Activated CD8-positive, alpha-beta memory T cell treated with anti-CD3 and anti-CD28 coated beads, Interleukin-2, amount 50 U/mL, for 4 hours (primary cell): ENCODE measurements at places on chromosomes 1 and 21.

GRCh38 chr1:55310505-55310971, 95.4 kb upstream of the USP24 start:
- no peak for DNase-seq

DNA sequence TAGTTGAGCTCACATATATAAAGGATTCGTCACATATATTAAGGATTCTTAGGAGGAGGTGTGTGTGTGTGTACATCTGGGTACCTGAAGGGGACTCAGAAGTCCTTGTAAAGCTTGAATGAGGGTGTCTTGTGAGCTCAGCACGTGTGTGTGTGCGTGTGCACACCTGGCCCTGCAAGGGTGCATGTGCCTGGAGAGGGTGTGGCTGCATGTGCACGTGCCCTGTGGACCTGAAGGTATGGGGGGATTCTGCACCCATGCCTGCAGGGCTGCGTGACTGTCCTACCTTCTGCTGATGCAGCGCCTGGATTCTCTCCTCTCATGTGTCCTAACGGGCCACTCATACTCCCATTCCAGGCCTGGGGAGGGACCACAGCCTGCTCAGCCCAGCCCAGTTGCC, 24.0 kb downstream of the EPHA8 start:
- no peak for DNase-seq

DNA sequence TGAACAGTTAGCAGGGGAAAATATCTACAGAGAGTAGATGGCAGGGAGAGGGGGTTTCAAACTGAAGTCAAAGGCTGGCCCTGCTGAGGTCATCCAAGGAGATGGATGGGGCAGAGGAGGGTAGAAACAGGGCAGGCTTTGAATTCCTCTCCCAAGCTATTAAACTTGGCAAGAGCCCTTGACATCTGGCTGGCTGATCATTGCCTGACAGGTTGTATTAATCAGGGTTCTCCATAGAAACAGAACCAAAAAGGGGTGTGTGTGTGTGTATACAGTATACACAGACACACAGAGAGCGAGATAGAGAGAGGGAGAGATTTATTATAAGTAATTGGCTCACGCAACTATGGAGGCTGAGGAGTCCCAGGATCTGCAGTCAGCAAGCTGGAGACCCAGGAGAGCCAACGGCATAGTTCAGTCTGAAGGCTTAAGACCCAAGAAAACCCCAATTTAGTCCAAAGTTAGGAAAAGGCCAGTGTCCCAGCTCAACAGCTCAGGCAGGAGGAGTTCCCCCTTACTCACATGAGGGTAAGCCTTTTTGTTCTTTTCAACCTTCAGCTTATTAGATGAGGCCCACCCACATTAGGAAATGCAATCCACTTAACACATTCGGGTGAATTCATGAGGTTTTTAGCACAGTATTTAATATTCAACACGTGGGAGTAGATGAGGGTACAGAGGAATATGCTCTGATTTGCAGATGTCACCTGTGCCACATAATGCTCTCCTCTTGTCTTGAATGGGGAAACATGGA, 46.7 kb upstream of the HAO2 start:
- DNase-seq = no peak

DNA sequence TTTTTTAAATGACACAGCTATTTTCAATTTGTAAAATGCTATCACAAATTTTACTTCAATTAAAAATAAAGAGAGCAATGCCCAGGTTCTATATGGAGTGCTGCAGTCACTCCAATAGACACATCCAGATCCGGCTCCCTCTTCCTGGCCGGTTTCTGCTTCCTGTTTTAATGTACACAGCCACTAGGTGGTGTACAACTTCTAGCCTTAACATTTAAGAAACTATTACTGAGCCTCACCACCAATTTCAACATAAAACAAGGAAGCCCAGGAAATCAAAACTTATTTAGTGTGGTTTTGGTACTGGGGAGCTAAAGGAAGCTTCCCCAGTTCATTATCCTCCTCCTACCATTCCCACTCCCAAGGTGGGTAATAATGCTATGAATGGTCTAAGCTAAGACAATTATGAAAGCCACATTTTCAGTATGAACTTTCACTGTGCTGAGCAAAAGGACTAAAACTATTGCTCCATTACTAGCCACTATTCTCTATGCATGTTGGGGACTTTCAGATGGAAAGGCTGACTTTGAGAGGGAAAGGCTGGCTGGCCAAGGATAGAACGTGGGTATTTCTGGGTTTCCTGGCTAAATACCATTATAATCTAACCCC, 25.5 kb upstream of the MTMR11 start:
- peak; percentile 31 for DNase-seq

GRCh38 chr1:17502326-17502778, 37.1 kb upstream of the ARHGEF10L start:
- peak; percentile 39 for DNase-seq

GRCh38 chr1:153548722-153549688, at the start of gene S100A3:
Gene S100A3, minus strand, starts transcription at chr1:153549258. Its CDS starts 773 bp downstream, at chr1:153548485.
- no peak for DNase-seq

- DNase-seq = no peak
Observed at GRCh38 chr1:239269706-239270105, 116.7 kb upstream of the CHRM3 start.

DNA sequence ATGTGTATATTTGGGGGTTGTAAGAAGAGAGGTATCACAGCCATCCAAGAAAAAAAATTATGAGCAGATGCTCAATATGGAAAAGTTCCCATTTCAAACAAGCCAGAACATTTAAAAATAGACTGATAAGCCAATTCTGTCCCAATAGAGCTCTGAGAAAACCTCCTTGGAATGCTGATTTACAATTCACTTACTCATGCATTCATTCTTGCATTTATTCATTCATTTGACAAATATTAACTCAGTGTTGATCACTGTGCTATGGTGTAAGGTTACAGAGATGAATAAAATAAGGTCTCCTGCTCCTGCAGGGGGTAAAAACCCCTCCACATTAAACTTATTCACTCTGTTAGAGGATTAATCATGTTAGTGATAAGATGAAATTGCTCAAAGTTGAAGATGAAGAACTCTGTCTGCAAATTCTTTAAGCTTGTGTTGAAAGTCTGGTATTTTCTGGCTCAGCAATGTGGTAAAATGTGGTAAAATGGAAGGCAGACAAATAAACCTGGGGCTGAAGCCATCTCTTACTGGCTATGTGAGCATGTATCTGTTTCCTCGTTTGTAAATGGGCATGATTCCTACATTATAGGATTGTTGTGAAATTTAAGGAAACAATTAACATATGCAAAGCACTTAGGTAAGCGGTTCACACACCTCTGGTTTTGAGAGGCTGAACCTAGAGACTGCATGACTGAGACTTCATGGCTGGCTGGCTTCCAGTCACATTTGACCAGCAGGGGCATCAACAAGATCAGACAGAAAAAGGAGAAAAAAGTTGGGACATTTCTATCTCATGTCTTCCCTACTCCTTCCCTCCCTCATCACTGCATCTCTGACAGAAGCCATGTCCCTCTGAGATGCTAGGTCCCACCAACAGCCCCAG, 45.0 kb upstream of the DAB1 start:
- no peak for DNase-seq

DNA sequence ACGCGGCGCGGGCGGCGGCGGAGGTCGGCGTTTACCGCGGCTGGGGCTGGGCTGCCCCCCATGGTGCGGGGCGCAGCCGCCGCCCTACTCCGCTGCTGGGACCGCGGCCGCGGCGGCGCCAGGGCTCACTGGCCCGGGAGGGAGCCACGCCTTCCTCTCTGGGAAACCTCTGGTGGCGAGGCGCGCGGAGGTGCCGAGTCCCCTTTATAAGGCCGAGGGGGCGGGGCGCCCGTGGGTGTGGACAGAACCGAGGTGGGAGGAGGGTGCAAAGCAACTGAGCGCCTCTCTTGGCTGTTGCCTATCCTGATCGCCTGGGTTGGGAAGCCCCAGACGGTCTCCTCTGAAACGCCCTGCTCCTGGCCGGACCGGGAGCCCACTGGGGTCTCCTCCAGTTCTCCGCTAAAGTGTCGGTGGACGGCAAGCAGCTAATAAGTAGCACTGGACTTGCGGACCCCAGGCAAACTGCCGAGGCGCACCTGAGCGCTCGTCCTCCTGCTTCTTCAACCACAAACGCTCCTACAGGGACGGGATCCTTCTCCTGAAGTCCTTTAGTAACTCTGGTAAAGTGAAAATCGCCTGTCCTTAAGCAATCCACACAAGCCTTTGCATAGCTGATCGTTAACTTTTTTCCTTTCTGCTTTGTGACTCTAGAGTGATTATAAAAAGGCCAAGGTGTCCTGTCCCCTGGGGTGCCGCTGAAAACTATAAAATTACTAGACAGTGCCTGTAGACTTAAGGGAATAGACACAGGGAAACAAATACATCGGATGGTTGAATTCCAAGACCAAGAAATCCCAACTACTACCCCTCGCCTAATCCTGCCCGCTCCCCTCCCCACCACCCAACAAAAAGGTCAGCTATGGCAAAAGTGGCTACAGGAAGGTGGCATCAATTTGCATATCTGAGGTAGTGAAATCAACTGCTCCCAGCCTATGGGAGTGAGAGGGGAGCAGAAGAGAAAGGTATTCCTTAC, at the start of gene PTGER3:
Gene PTGER3, minus strand, starts transcription at position 182 of the 973 bp plus-strand sequence. CDS start 239 bp downstream, outside the sequence.
- DNase-seq = peak; percentile 67

GRCh38 chr1:115479055-115479482, 141.0 kb upstream of the NGF start:
- no peak for DNase-seq

GRCh38 chr1:152917794-152918193, 9.4 kb downstream of the IVL start:
- no peak for DNase-seq

- DNase-seq = peak; percentile 47
Observed at GRCh38 chr1:17661546-17662157, 93.5 kb upstream of the ACTL8 start.

- DNase-seq = no peak
Observed at GRCh38 chr1:44603718-44604117, 70.6 kb downstream of the TMEM53 start.
